ENCODE measurements at places on chromosomes 4 and X.

- no peak for DNase-seq
Observed at GRCh38 chr4:184441461-184442313, 32.7 kb downstream of the IRF2 start.

- DNase-seq = no peak
Observed at GRCh38 chr4:142567620-142568451, 278.3 kb downstream of the INPP4B start.

DNA sequence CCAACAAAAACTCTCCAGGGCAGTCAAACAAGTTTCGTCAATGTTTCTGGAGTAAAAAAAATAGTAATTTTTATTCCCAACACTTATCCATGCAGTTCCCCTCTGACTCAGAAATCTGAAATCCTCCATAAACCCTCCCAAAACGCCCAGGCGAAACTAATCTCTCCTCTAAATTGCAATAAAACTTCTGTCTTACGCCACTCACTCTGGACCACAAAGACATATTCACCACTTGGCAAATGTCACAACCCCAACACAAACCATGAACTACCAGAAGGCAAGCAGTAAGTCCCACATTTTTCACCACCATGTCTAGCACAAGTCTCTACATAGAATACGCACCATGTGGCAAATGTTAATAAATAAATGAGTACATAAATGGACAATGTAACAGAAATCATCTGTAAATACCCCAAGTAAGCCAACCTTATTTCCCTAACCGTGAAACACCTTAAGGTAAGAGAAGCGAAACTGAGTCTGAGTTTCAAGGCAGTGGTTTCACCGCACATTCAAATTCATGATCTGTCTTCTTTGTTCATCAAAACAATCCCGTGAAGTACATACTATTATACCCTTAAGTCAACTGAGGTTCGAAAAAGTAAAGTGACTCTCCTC lies 1.6 kb downstream of the PAPSS1 start:
- no peak for DNase-seq

DNA sequence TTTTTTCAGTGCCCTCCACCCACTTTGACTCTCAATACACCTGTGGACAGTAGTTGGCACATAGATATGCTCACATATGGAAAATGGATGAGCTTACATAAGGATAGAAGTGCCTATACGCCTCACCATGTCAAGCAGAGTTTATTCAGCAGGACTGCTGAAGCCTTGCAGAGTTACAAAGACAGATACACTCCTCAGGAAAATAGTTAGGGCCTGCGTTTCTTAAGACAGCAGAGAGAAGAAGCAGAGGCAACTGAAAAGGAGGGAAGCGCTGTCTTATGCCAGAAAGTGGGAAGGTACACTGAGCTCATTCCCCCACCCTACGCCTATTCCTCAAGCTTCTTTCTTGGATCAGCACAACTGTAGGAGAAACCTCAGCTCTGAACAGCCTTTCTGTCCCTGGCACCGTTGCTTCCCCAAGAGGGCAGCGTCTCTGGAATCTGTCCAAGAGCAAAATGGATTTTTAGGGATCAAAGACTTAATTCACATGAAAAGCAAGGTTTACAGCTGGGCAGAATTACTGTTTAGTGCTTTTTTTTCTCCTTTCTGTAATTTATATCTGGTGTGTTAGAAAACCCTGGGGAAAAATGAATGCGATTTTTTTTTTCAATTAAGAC lies 37.3 kb upstream of the MBTPS2 start:
- DNase-seq = no peak

GRCh38 chr4:36399762-36400353 lies 118.4 kb downstream of the DTHD1 start:
- no peak for DNase-seq

- DNase-seq = no peak
Observed at GRCh38 chrX:73448379-73448778, 1.5 kb downstream of the CDX4 start.

- peak; percentile 83 for DNase-seq
Observed at GRCh38 chrX:153726286-153727122, 1.8 kb downstream of the ABCD1 start.

- no peak for DNase-seq
Observed at GRCh38 chr4:14719053-14719452, 283.2 kb upstream of the CPEB2 start.

DNA sequence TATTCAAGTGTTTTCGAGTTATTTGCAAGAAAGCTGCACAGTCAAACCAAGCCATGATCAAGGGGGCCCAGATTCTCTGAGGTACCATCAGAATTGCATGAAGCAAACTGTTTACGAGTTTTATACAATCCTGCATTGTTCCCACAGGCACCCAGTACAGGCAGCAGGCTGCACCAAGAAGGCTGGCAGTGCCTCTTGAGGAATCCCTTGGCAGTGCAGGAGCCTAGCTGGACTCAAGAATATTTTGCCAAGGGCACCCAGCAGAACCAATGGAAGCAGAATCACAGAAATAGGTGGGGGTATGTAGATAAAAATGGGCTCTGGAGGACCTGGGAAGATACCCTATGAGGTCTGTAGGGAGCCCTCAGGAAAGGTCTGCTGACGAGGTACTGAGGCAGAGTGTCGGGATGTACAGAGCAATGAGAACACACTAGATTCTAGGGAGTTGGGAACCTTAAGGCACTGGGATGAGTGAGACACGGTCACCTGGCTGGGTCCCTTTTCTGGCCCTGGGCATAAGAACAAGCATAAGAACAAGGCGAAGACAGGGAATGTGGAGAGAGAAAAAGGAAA lies 2.5 kb upstream of the PLP1 start:
- DNase-seq = no peak

GRCh38 chrX:46841346-46841745 lies 4.5 kb downstream of the RP2 start:
- DNase-seq = no peak

- DNase-seq = no peak
Observed at GRCh38 chr4:73874386-73874785, 5.2 kb downstream of the CXCL1 start.
